Osteoblast (primary cell): ENCODE measurements at places on chromosomes 3 and 15. TPM values are rescaled to one million over a fixed set of nuclear protein-coding genes. Genes with fewer than 3 reads are reported as not detected.

The EIF4G1 gene
- total RNA-seq, result 215 and 245 TPM in 2 replicates

The PRSS50 gene
- total RNA-seq, result not detected in 2 replicates

GRCh38 chr15:39888809-39889208, 31.3 kb downstream of the GPR176 start:
- DNase-seq, result no peak

DNA sequence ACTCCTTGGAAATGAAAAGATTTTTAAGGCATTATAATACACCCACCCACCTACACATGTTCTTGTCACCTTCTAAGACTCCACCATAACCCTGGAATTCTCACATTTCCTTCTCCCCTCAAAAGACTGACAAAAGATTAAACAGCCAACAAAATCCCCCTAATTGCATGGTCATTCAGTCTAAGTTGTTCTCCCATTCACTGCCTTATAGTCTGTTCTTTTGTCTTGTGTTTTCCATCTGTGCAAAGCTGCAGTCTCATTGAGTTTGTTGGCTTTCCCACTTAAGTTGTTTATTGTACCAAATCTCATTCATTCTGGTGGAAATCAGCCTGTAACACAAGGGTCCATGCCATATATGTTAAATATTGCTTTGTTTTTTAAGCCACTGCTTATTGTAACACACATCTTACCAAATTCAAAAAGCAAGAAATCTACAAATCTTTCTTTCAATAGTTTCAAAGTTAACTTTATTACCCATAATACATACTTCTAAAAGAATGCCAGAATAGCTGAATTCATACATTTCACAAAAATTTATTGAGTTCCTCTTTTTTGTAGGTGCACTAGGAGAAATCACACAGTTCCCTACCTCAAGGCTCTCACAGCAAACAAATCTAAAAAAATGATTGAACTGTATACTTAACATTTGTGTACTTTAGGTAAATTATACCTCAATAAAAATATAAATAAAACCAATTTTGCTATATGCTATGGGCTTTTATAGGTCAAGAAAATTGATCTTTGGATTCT, 2.4 kb upstream of the RCN2 start:
- DNase-seq, result no peak

DNA sequence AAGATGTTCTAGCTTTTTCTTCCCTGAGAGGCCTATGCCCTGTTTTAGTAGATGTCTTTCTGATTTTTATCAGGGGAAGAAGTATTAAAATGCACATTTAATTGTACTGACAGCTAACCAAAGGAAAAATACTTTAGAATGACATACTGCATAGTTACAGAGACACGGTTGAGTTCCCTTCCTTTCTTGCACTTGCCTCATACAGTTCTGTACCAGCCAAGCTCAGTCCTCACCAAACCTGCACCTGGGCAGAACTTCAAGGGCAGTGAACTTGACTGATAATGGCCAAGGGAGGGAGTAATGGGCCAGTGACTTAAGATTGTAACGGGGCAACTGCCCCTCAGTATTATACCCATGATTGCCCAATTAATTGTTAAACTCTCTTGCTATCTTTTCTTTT, 34.1 kb upstream of the RASGRP1 start:
- no peak for DNase-seq

DNA sequence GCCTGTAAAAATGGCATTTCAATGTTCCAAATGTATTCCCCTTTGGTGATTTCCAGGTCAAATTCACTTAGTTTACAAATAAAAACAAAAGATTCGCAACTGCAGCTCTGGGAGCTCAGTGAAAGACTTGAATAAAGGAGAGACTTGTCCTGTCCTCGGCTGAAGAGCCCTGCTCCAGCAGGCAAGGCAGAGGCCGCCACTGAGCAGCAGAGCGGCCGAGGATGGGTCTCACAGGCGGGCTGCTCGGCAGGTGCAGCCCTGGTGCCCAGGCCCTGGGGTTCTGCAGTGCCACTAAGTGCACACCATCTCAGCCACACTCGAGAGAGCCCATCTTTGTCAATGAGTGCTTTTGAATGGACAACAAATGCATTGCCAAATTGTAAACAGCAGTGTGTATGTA, 856.2 kb downstream of the AGBL1 start:
- no peak for DNase-seq

GRCh38 chr3:47380026-47380600, 708 bp upstream of the PTPN23 start:
- no peak for DNase-seq

- DNase-seq, result peak; percentile 43
Measured at GRCh38 chr15:31377030-31377429, 50.4 kb downstream of the KLF13 start.
